ENCODE measurements at places on chromosomes 4 and X. TPM values are rescaled to one million over a fixed set of nuclear protein-coding genes. Genes with fewer than 3 reads are reported as not detected.
A peak's percentile ranks its signal among the peaks of the same experiment; 100 is the strongest.

Gene ETDB
- not detected for total RNA-seq

Gene ARHGAP4
- total RNA-seq, result 5.3 TPM

Gene GNRHR
- total RNA-seq, result not detected

Gene DCAF8L2
- not detected for total RNA-seq

Gene CFP
- total RNA-seq, result 0.57 TPM

Gene CCSER1
- total RNA-seq, result not detected

- H3K4me1 ChIP-seq, result peaks cover 27% of the 10 kb centered on the region
- H3K36me3 ChIP-seq, result peaks cover 1% of the 10 kb centered on the region
- no peak overlapping the region for H3K4me3 ChIP-seq
- DNase-seq, result no peak
- H3K27me3 ChIP-seq, result no peaks in the 10 kb centered on the region
These were observed 5.1 kb upstream of the SLC25A6 start for GRCh38 chrX:1397001-1397400.

- H3K36me3 ChIP-seq, result peaks cover 3% of the 10 kb centered on the region
- DNase-seq, result no peak
- H3K27ac ChIP-seq, result no peak overlapping the region
- H3K27me3 ChIP-seq, result no peaks in the 10 kb centered on the region
These were observed 436.2 kb downstream of the FAT4 start for GRCh38 chr4:125750828-125751466.

DNA sequence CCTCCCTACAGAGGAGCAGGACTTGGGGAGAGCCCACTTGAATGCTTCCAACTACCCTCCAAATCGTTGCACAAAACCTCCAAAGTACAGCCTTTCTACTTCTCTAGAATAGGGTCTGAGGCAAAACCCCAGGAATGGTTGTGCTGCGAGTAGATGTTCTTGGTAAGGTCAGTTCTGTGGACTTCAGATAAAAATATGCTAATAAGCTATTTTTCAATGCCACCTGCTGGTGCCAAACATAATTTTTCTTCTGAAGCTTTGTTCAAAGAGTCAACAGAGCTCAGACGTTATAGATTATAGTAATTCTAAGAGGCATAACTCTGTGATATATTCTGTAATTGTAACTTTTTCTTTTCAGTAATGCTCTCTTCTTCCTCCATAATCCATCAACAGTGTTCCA, 425.7 kb downstream of the GPAT3 start:
- no peaks in the 10 kb centered on the region for H3K27me3 ChIP-seq
- H3K36me3 ChIP-seq, result no peaks in the 10 kb centered on the region
- H3K27ac ChIP-seq, result no peak overlapping the region
- no peak overlapping the region for H3K4me3 ChIP-seq
- H3K4me1 ChIP-seq, result no peaks in the 10 kb centered on the region

GRCh38 chrX:152601848-152602616, 35.7 kb upstream of the GABRQ start:
- no peak overlapping the region for H3K27ac ChIP-seq
- DNase-seq, result no peak
- H3K4me3 ChIP-seq, result no peak overlapping the region
- no peaks in the 10 kb centered on the region for H3K27me3 ChIP-seq
- no peaks in the 10 kb centered on the region for H3K4me1 ChIP-seq
- no peaks in the 10 kb centered on the region for H3K36me3 ChIP-seq

- no peak overlapping the region for H3K4me3 ChIP-seq
- H3K4me1 ChIP-seq, result no peaks in the 10 kb centered on the region
- DNase-seq, result peak; percentile 78
- no peaks in the 10 kb centered on the region for H3K27me3 ChIP-seq
These were observed 1145.5 kb upstream of the POU3F4 start for GRCh38 chrX:82362550-82362949.

DNA sequence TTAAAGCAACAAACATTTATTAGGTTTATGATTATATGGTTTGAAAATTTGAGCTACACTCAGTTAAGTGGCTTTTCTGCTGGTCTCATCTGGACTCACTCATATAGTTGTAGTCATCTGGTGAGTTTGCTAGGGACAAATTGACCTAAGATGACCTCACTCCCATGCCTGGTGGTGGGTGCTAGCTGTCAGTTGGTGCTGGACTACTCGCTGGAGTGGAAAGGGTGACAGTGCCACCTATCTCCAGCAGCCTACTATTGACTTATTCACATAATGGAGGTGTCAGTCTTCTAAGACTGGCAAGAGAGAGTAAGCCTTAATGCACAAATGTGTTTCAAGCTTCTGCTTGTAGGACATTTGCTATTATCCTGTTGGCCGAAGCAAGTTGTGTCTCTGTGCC, 88.2 kb downstream of the TASL start:
- no peak overlapping the region for H3K27ac ChIP-seq
- no peak overlapping the region for H3K4me3 ChIP-seq
- H3K4me1 ChIP-seq, result no peaks in the 10 kb centered on the region
